Naive thymus-derived CD8-positive, alpha-beta T cell (primary cell): ENCODE measurements at places on chromosomes 1 and 21. TPM values are rescaled to one million over a fixed set of nuclear protein-coding genes. Genes with fewer than 3 reads are reported as not detected.

GRCh38 chr1:154945962-154946850 lies 9.7 kb upstream of the PMVK start:
- peaks cover 65% of the 10 kb centered on the region for H3K36me3 ChIP-seq
- H3K27ac ChIP-seq: peak overlapping the region; percentile 67
- H3K4me1 ChIP-seq: peaks cover 52% of the 10 kb centered on the region
- no peaks in the 10 kb centered on the region for H3K27me3 ChIP-seq

DNA sequence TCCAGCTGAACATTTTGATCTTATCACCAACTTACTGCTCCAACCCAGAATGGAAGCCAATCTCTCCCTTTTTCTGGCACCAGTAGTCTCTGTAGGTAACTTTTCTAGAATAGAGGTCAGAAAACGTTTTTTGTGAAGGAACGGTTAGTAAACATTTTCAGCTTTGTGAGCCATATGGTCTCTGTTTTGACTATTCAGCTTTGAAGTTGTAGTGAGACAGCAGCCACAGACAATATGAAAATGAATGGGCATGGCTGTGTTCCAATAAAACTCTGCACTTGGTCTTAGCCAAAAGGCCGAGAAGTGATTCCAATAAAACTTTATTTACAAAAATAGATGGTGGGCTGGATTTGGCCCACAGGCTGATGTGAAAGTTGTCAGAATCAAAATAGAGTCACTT lies 28.9 kb downstream of the MAP10 start:
- no peaks in the 10 kb centered on the region for H3K36me3 ChIP-seq
- peaks cover 7% of the 10 kb centered on the region for H3K27me3 ChIP-seq
- H3K27ac ChIP-seq: no peak overlapping the region
- DNase-seq: no peak
- no peaks in the 10 kb centered on the region for H3K4me1 ChIP-seq

- H3K4me1 ChIP-seq: no peaks in the 10 kb centered on the region
- H3K36me3 ChIP-seq: no peaks in the 10 kb centered on the region
- H3K27ac ChIP-seq: no peak overlapping the region
- DNase-seq: peak; percentile 18
These were observed 135.9 kb downstream of the TM2D1 start for GRCh38 chr1:61588736-61589672.

GRCh38 chr1:29633771-29634170 lies 397.4 kb downstream of the PTPRU start:
- no peak for DNase-seq
- H3K27me3 ChIP-seq: peaks cover 23% of the 10 kb centered on the region
- no peak overlapping the region for H3K4me3 ChIP-seq
- H3K4me1 ChIP-seq: no peaks in the 10 kb centered on the region
- no peaks in the 10 kb centered on the region for H3K36me3 ChIP-seq

GRCh38 chr1:89203166-89203565 lies 4.4 kb upstream of the GBP4 start:
- no peak for DNase-seq
- H3K27me3 ChIP-seq: no peaks in the 10 kb centered on the region
- H3K36me3 ChIP-seq: peaks cover 22% of the 10 kb centered on the region
- H3K27ac ChIP-seq: no peak overlapping the region

- no peak overlapping the region for H3K27ac ChIP-seq
- H3K27me3 ChIP-seq: no peaks in the 10 kb centered on the region
- no peaks in the 10 kb centered on the region for H3K36me3 ChIP-seq
- peaks cover 4% of the 10 kb centered on the region for H3K4me1 ChIP-seq
These were observed 114.2 kb upstream of the IPO9 start for GRCh38 chr1:201714542-201715329.

DNA sequence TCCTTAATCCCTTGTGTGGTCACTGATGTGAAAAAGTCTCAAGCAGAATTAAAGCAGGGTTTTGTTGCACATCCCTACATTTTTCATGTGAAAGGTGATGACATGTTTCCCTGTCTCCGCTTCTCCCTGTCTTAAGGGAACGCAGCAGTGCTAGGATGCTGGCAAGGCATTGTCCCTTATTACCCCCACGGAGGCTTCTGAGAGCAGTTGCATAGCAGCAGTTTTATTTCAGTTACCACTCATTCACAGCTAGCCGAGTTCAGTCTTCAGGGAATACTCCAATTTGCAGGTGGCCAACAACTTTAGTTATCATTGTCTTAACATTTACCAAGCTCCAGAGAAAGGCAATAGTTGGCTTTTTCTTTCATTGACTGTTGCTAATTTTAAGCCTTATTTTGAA lies 89.1 kb downstream of the CLEC20A start:
- no peak overlapping the region for H3K27ac ChIP-seq
- H3K36me3 ChIP-seq: no peaks in the 10 kb centered on the region
- DNase-seq: no peak

GRCh38 chr1:11211461-11211860 lies 22.3 kb downstream of the ANGPTL7 start:
- H3K27ac ChIP-seq: no peak overlapping the region
- H3K27me3 ChIP-seq: no peaks in the 10 kb centered on the region
- H3K36me3 ChIP-seq: peaks cover 47% of the 10 kb centered on the region
- DNase-seq: no peak
- no peak overlapping the region for H3K4me3 ChIP-seq

GRCh38 chr21:44734841-44735240 lies 23.5 kb upstream of the TSPEAR start:
- H3K4me1 ChIP-seq: no peaks in the 10 kb centered on the region
- no peak for DNase-seq
- H3K36me3 ChIP-seq: no peaks in the 10 kb centered on the region
- no peak overlapping the region for H3K4me3 ChIP-seq

GRCh38 chr1:17891205-17892110 lies 136.3 kb downstream of the ACTL8 start:
- H3K4me3 ChIP-seq: no peak overlapping the region
- H3K4me1 ChIP-seq: no peaks in the 10 kb centered on the region
- no peaks in the 10 kb centered on the region for H3K36me3 ChIP-seq
- no peak for DNase-seq

DNA sequence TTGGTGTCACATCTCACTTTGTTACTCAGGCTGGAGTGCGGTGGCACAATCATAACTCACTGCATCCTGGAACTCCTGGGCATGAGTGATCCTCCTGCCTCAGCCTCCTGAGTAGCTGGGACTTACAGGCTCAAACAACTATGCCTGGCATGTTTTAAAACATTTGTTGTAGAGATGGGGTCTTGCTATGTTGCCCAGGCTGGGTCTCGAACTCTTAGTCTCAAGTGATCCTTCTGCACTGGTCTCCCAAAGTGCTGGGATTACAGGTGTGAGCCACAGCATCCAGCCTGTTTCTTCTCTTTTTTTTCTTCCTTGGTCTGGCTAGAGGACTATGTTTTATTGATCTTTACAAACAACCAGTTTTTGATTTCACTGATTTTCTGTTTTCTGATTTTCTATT lies 64.6 kb downstream of the LHX4 start:
- no peak for DNase-seq
- H3K36me3 ChIP-seq: peaks cover 25% of the 10 kb centered on the region
- H3K4me1 ChIP-seq: peaks cover 35% of the 10 kb centered on the region
- H3K27ac ChIP-seq: no peak overlapping the region
- no peaks in the 10 kb centered on the region for H3K27me3 ChIP-seq
- no peak overlapping the region for H3K4me3 ChIP-seq

GRCh38 chr1:248825573-248825908 lies 174 bp downstream of the SH3BP5L start:
- H3K4me1 ChIP-seq: peaks cover 64% of the 10 kb centered on the region
- peak overlapping the region; percentile 98 for H3K27ac ChIP-seq
- no peak for DNase-seq
- H3K27me3 ChIP-seq: no peaks in the 10 kb centered on the region
- H3K4me3 ChIP-seq: peak overlapping the region; percentile 91
- H3K36me3 ChIP-seq: peaks cover 3% of the 10 kb centered on the region

DNA sequence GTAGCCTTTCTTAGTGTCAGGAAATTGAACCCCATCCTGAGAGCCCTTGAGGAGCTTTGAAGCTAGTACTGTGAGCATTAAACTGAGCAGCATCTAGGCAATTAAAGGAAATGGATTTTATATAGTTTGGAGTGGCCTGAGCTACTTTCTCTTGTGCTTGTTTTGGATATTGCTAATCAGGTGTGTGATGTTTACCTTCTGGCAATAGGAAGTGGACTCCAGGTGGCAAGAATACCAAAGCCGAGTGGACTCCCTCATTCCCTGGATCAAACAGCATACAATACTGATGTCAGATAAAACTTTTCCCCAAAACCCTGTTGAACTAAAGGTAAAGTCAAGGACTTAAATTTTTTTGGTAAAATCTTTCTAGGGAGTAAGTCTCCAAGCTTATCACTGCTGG lies 79.4 kb downstream of the MACF1 start:
- peaks cover 6% of the 10 kb centered on the region for H3K36me3 ChIP-seq
- no peak for DNase-seq
- H3K4me1 ChIP-seq: peaks cover 5% of the 10 kb centered on the region
- H3K27ac ChIP-seq: peak overlapping the region; percentile 32
- no peaks in the 10 kb centered on the region for H3K27me3 ChIP-seq

DNA sequence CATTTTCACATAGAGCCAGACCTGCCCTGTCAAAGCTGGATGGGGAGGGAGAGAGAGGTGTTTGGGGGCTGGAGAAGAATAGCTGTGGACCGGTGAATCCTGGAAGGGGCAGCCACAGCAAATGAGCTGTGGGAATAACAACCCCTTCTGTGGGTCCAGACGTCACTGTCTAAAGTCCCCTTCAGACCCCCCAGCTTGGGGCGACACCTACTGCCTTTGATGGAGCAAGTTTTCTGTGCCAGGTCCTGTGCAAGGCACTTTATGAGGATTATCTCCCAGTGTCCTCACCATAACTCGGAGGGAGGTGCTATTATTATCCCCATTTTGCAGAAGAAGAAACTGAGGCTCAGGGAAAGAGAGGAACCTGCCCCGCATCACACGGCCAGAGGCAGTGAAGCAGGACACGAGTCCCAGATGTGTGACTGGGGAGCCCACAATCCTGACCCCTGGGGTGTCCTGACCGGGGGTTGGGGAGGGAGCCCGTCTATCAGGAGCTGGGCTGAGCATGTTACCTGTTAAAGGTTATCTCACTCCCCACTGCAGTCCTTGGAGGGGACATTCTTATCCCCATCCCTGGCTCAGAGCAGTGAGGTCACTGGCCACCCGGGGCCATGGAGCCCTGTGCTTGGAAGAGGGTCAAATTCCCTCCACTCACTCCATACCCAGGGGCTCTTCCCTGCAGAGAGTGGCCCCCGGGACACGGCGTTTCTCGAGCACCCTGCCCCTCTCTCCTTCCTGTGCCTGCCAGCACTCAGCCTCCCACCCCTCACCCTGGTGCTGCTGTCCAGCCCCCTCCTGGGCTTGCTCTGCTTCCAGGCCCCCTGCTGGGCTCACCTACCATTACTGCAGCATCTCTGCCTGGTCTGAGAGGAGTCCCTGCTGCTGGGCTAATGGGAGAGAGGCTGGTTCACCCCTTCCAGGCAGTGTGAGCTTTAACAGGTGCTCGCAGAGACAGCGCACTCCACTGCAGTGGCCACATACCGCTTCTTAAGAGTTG lies 132.9 kb downstream of the PTPRU start:
- no peak overlapping the region for H3K4me3 ChIP-seq
- no peak for DNase-seq
- no peak overlapping the region for H3K27ac ChIP-seq
- peaks cover 5% of the 10 kb centered on the region for H3K27me3 ChIP-seq
- peaks cover 5% of the 10 kb centered on the region for H3K4me1 ChIP-seq
- H3K36me3 ChIP-seq: no peaks in the 10 kb centered on the region

DNA sequence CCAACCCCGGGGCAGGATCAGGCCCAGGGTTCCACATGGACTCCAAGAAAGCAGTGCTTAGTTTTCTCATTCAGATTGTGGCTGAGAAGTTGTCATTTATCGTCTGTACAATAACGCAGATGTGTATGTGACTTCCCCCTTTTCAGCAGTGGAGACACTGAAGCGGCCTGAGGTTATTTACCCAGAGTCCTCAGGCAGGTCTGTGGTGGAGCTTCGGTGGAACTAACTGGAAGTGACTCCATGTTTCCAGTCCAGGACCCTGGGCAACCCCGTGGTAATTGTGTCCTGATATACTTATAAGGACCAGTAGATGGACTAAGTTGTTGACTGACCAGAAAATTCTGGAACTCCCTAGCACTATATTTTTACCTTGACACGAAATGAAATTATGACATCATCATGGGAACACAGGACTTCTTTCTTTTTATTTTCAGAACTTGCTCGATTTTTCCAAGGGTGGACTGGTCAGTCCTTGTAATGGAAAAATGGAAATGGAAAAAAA lies 1.0 kb upstream of the IER5 start:
- no peaks in the 10 kb centered on the region for H3K36me3 ChIP-seq
- no peaks in the 10 kb centered on the region for H3K27me3 ChIP-seq

- no peaks in the 10 kb centered on the region for H3K36me3 ChIP-seq
- no peak for DNase-seq
- no peak overlapping the region for H3K4me3 ChIP-seq
- peaks cover 28% of the 10 kb centered on the region for H3K4me1 ChIP-seq
- no peak overlapping the region for H3K27ac ChIP-seq
These were observed 22.8 kb downstream of the C2CD2 start for GRCh38 chr21:41931041-41931451.

DNA sequence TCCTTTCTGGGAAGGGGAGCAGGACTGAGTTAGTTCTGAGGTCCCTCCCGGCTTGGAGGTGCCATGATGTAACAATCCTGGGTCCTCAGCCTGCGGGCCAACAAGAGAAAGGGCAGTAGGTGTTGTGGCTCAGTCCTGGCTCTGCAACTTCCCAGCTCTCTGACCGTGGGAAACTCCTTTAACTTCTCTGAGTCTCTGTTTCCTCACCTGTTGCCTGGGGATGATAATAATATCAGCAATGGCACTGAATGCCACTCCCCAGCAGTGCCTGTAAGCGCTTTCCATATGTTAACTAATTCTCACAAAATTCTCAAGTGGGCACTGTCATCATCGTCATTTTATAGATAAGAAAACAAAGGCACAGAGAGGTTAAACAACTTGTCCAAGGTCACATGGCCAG lies 2.3 kb downstream of the PADI3 start:
- H3K27me3 ChIP-seq: peaks cover 2% of the 10 kb centered on the region
- H3K4me1 ChIP-seq: no peaks in the 10 kb centered on the region
- no peak overlapping the region for H3K27ac ChIP-seq
- no peaks in the 10 kb centered on the region for H3K36me3 ChIP-seq
- DNase-seq: no peak

- no peak overlapping the region for H3K27ac ChIP-seq
- no peak for DNase-seq
- no peaks in the 10 kb centered on the region for H3K4me1 ChIP-seq
- no peaks in the 10 kb centered on the region for H3K36me3 ChIP-seq
- peaks cover 20% of the 10 kb centered on the region for H3K27me3 ChIP-seq
- no peak overlapping the region for H3K4me3 ChIP-seq
These were observed 78.8 kb downstream of the FAM78B start for GRCh38 chr1:166087734-166088571.

GRCh38 chr1:209899948-209900347 lies 38.1 kb upstream of the SYT14 start:
- no peak for DNase-seq
- peaks cover 38% of the 10 kb centered on the region for H3K27me3 ChIP-seq
- no peak overlapping the region for H3K27ac ChIP-seq
- H3K4me1 ChIP-seq: peaks cover 2% of the 10 kb centered on the region
- no peak overlapping the region for H3K4me3 ChIP-seq
- peaks cover 6% of the 10 kb centered on the region for H3K36me3 ChIP-seq

GRCh38 chr1:110702260-110702659 lies 27.5 kb upstream of the KCNA3 start:
- H3K27me3 ChIP-seq: peaks cover 3% of the 10 kb centered on the region
- no peak for DNase-seq
- H3K4me3 ChIP-seq: no peak overlapping the region
- H3K27ac ChIP-seq: no peak overlapping the region
- no peaks in the 10 kb centered on the region for H3K4me1 ChIP-seq

SLC45A1 gene
- total RNA-seq: 1.2 TPM

LCE3E gene
- total RNA-seq: not detected

GJB3 gene
- total RNA-seq: not detected

SPRR4 gene
- total RNA-seq: not detected

SPATA21 gene
- total RNA-seq: not detected

PADI2 gene
- not detected for total RNA-seq

FNDC10 gene
- total RNA-seq: 3.7 TPM

GNB1 gene
- 232 TPM for total RNA-seq

DIRAS3 gene
- total RNA-seq: not detected

PRELP gene
- not detected for total RNA-seq
